ENCODE measurements at places on chromosomes 13 and 19. TPM values are rescaled to one million over a fixed set of nuclear protein-coding genes. Genes with fewer than 3 reads are reported as not detected.

DNA sequence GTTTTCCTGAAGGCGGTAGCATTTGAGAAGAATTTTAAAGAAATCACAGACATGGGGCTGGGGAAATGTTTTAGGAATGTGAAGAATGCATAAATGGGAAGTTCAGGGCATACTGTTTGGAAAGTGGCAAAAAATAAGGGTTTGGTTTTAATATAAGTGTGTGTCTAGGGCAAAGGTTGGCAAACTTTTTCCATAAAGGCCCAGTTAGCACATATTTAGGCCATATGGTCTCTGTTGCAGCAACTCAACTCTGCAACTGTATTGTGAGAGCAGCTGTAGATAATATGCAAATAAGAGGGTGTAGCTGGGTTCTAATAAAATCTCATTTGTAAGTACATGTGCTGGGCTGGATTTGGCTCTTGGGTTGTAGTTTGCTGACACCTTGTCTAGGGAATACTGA lies 521.9 kb downstream of the DIAPH3 start:
- H3K27ac ChIP-seq = no peak overlapping the region
- DNase-seq = no peak
- H3K27me3 ChIP-seq = no peaks in the 10 kb centered on the region
- no peak overlapping the region for H3K4me3 ChIP-seq
- H3K36me3 ChIP-seq = no peaks in the 10 kb centered on the region

- H3K4me1 ChIP-seq = peaks cover 19% of the 10 kb centered on the region
- H3K36me3 ChIP-seq = no peaks in the 10 kb centered on the region
- H3K27ac ChIP-seq = peak overlapping the region; percentile 63
- DNase-seq = no peak
- H3K4me3 ChIP-seq = peak overlapping the region; percentile 64
Observed at GRCh38 chr19:39125199-39125553, 410 bp upstream of the PAK4 start.

Gene ALG11
- total RNA-seq = 38.4 TPM

Gene CYP4F8
- 2.1 TPM for total RNA-seq

Gene POU2F2
- total RNA-seq = 6.1 TPM

Data from upper lobe of right lung (tissue), 1 donor.